GM12891 (cell line): ENCODE measurements at places on chromosomes 2 and 18.

- no peak for DNase-seq
These were observed 388.9 kb downstream of the ZEB2 start for GRCh38 chr2:144131042-144131441.

DNA sequence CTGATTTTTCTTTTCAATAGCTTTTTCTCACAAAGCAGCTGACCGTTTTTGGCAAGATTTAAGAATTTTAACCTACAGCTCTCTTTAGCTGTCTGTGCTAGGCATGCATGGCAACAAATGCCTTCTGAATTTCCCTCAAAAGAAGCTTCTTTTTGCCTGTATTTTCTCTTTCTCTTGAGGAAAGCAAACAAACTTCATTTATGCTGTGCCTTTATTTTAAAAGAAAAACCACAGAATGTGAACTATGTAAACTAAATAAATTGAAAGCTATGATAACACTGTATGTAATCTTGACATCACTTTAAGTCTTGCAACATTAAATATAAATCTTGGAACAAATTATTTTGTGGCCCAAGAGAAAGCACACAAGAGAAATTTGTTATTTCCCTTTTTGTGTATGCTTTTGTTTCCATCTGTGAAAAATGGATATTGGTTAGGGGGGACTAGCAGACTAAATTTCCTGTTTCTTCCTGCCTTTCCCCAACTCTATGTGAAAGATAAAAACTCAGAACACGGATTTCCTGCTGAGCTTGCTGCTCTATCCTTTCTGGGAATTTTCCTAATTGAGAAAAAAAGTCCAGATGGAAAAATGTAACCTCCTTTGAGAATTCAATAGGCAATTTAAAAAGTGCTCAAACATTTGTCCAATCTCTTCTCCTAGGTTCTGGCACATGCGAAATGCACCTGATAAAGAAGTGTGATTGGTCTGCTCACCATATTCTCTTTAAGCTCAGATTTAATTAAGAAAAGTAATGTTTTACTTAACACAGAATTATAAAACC lies 20.9 kb upstream of the TFPI start:
- DNase-seq, result no peak

GRCh38 chr2:137449454-137449853 lies 514.8 kb upstream of the HNMT start:
- no peak for DNase-seq

- no peak for DNase-seq
These were observed 1030.1 kb upstream of the POU3F3 start for GRCh38 chr2:103823847-103824246.

- DNase-seq, result peak; percentile 9
These were observed at the start of gene RBMS1 for GRCh38 chr2:160493227-160494028. Gene RBMS1 (minus strand): TSS chr2:160493807. CDS start chr2:160493363, 444 bp downstream.
